Fibroblast of skin of scalp (primary cell): ENCODE measurements at places on chromosomes 3 and 15.

- DNase-seq, result no peak
Observed at GRCh38 chr15:26875476-26875850, 8.6 kb downstream of the GABRA5 start.

- DNase-seq, result peak; percentile 4
Observed at GRCh38 chr3:4531478-4532025, 38.4 kb downstream of the ITPR1 start.

- peak; percentile 7 for DNase-seq
Observed at GRCh38 chr15:66025015-66025452, 155.7 kb downstream of the RAB11A start.

DNA sequence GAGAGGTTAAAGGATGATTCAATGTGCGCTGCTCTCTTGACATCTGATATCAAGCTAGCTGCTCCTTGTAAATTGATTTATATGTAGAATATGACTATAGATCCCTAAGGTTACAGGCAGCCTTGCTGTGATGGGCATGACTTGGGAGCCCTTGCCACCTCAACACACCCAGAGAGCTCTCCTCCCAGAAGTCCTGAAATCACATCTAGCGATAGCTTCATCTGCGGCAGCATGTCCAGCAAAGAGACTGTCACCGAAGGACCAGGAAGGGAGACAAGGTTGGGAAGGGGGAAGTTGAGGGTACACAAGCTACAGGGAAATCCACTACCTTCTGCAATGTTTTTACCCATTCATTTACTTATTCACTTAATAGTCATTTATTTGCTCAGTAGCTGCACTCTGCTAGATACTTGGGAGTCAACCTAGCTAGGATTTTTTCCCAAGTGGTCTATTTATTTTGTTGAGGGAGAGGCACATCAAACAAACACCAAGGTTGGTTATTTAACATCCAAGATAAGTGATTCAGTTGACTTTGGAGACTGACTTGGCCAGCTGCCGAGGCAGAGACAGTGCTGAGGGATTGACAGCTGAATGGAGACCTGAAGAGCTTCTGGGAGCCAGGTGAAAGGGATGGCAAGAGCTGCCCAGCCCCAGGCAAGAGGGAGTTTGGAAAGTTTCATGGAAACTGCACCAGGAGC lies 205.8 kb upstream of the IL12A start:
- DNase-seq, result no peak

GRCh38 chr3:143004823-143005222 lies 3.5 kb downstream of the U2SURP start:
- DNase-seq, result no peak
